ENCODE measurements at places on chromosomes 7 and 10.

DNA sequence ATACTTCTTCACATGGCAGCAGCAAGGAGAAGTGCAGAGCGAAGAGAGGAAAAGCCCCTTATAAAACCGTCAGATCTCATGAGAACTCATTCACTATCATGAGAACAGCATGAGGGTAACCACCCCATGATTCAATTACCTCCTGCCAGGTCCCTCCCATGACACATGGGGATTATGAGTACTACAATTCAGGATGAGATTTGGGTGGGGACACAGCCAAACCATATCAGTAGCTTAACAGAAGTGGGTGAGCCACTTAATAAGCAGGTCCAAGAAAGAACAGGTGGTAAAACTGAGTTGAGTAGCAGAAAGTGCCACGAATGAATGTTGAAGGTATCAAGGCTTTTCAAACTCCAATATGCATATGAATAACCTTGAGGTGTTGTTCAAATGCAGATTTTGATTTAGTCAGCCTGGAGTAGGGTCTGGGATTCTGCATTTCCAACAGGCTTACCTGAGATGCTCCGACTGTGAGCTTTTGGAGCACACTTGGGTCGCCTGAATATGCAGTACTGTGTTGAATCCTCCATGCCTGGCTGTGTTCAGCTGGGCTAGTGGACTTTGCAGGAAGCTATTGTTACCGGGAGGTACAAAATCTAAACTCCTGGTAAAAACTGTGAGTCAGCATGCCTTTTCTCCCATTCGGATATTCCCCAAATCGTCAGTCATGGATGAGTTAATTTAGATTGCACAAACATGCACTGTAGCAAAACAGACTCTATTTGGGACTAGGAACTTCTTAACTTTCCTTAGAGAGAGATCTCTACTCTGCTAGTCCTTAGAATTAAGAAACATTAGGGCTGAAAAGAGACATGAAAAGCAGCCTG, 69.0 kb upstream of the PRKCQ start:
- no peak for DNase-seq

DNA sequence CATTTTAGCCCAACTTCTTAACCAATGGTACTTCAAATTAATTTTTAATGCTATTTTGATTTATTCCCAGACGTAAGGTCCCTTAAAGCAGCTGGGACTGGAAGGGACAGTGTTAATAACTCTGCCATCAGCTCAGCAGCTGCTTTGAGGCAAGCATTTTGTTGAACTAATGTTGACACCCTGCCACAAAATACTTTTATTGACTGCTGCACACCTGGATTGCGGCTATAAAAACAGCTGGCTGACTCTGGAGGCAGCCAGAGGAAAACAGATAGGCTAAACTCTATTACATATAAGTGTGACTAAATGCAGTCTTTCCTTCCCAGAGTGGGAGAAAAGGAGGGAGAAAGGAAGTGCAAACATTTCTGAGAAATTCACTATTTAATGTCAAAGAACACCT, 77.6 kb downstream of the ETV1 start:
- no peak for DNase-seq

DNA sequence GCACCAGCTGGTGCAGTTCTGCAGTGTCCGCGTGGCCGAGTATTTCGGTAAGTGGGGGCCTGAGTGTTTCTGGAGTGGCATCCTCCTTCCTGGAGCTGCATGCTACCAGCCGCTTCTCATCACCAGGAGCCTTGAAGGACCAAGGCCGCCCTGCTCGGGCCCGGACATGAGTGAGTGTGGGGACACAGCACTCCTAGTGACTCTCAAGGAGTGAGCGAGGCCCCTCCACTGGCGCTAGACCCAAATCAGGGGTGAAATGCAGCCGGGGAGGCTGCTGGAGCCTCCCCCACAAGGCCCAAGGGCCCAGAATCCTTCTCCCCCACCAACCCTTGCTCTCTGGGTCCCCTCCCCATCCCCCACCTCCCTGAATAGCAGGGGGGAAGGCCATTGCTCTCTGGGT, 48.0 kb downstream of the CAMK2B start:
- no peak for DNase-seq

- peak; percentile 2 for DNase-seq
These were observed 1159.0 kb downstream of the TYW1 start for GRCh38 chr7:68155676-68156075.
